Dermis lymphatic vessel endothelial cell (primary cell): ENCODE measurements at places on chromosomes 7 and 10. TPM values are rescaled to one million over a fixed set of nuclear protein-coding genes. Genes with fewer than 3 reads are reported as not detected.

The COL26A1 gene
- not detected in 2 replicates for total RNA-seq

The CALML3 gene
- total RNA-seq = not detected in 2 replicates

The WNT16 gene
- total RNA-seq = not detected in 2 replicates

The PPIF gene
- 9.9 and 11.8 TPM in 2 replicates for total RNA-seq

The ZFAND2A gene
- total RNA-seq = 14.1 and 14.2 TPM in 2 replicates

The SP4 gene
- total RNA-seq = 8.2 and 8.3 TPM in 2 replicates

The PRSS37 gene
- total RNA-seq = not detected in 2 replicates

The ZNF727 gene
- total RNA-seq = 0.26 TPM in 1 of 2 replicates, not detected in the other

The CNNM1 gene
- under 0.01 TPM in 2 replicates for total RNA-seq

The BTBD16 gene
- total RNA-seq = not detected in 2 replicates

The AGR2 gene
- total RNA-seq = not detected in 2 replicates

The MGMT gene
- total RNA-seq = 13.1 and 14.8 TPM in 2 replicates

The SPDYE6 gene
- total RNA-seq = not detected in 2 replicates

The CFTR gene
- not detected in 2 replicates for total RNA-seq

The KDM7A gene
- total RNA-seq = 9.3 and 12.9 TPM in 2 replicates

The SPDYE2B gene
- total RNA-seq = not detected in 2 replicates

The AKR1C2 gene
- total RNA-seq = 65.3 and 146 TPM in 2 replicates

The TMEM60 gene
- total RNA-seq = 10.7 and 11.8 TPM in 2 replicates

The FAM241B gene
- total RNA-seq = 0.09 and 0.22 TPM in 2 replicates

The BAG3 gene
- 3.9 and 5.2 TPM in 2 replicates for total RNA-seq

The ANKRD30A gene
- not detected in 2 replicates for total RNA-seq

The HOXA11 gene
- total RNA-seq = 0.09 and 0.11 TPM in 2 replicates

The CDHR3 gene
- 0.98 and 1.5 TPM in 2 replicates for total RNA-seq

The XRCC2 gene
- total RNA-seq = 0.98 and 1.4 TPM in 2 replicates

The ZNF804B gene
- total RNA-seq = not detected in 2 replicates

The CACNB2 gene
- total RNA-seq = not detected in 2 replicates

The CPN1 gene
- not detected in 2 replicates for total RNA-seq

The GPR15LG gene
- total RNA-seq = not detected in 2 replicates

The TBL2 gene
- 41.5 and 56.5 TPM in 2 replicates for total RNA-seq

The GIMAP6 gene
- total RNA-seq = 248 and 292 TPM in 2 replicates

The CAPZA2 gene
- 188 and 240 TPM in 2 replicates for total RNA-seq

The TCF7L2 gene
- total RNA-seq = 2.4 and 3.4 TPM in 2 replicates
